ENCODE measurements at places on chromosomes 13 and 19.

DNA sequence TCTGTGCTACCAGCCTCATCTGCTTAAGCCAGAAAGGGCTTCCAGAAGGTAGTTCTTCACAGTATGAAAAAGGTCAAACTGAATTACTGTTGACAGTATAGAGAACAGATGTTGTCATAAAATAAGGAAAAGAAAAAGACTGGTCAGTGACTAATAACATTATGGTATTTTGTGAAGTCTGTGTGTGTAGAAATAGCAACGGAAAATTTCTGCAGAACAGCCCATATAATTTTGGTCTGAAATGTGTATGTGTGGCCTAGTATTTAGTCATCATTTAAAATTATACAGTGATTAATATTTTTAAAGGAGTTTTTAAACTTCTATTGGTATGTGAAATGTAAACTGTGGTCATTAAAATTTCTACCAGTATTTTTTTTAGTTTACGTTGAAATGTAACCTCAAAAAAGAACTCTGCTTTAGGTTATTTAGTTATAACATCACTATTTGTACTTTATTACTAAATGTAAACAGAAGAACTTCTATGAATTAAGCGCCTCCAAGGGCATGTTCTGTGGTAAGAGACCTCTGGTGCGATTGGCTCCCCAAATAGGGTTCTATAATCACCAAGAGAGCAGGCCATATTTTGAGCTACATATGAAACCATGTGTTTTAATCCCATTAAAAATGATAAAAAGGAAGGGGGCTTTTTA is 3.3 kb upstream of the GPR183 start:
- no peak for DNase-seq

DNA sequence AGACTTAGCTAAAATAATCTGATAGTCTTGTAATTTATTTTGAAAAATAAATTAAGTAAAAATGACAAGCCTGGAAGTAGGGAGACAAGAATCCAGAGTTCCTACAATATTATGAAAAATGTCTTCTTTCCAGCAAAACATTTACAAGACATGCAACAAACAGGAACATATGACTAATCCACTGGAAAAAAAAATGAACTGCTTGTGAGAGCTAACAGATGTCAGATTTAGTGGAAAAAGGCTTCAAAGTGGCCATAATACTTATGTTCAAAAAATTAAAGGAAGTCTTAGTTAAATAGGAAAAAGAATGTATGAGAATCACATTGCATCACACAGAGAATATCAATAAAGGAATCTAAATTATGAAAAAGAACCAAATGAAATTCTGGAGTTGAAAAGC is 2082.0 kb upstream of the PCDH20 start:
- DNase-seq = no peak

GRCh38 chr19:28258829-28259228 is 954.1 kb downstream of the UQCRFS1 start:
- no peak for DNase-seq

DNA sequence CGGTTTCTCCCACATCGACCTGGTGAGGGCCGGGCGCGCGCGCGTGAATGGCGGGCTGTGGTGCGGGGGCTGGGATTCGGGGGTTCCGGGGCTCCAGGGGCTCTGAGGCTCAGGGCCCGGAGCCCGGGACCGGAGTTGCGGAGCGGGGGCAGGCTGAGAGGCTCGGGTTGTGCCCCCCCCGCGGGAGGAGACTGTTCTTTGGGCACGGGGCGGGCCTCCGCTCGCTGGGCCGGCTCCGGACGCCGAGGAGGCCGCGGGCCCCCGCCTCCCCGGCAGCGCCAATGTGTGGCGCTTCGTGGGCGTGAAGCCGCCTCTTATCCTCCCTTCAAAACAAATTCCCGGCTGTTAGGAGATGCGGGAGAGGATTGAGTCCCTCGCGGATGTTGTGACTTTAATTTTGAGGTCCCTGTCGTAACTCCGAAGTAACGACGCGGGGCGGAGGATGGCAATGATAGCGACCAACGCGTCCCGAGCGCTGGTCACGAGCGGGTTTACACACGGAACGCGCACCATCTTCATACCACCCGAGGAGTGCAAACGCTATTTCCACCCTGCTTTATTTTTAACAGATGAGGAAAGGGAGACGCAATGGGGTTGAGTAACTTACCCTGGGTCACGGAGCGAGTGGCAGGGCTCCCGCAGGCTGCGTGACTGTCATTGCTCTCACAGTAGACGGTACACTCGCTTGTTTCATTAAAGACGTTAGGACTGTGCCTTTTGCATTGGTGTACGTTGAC is 536 bp downstream of the UBA2 start:
- DNase-seq = peak; percentile 17

GRCh38 chr13:112846411-112847115 is 122.5 kb upstream of the MCF2L start:
- no peak for DNase-seq

DNA sequence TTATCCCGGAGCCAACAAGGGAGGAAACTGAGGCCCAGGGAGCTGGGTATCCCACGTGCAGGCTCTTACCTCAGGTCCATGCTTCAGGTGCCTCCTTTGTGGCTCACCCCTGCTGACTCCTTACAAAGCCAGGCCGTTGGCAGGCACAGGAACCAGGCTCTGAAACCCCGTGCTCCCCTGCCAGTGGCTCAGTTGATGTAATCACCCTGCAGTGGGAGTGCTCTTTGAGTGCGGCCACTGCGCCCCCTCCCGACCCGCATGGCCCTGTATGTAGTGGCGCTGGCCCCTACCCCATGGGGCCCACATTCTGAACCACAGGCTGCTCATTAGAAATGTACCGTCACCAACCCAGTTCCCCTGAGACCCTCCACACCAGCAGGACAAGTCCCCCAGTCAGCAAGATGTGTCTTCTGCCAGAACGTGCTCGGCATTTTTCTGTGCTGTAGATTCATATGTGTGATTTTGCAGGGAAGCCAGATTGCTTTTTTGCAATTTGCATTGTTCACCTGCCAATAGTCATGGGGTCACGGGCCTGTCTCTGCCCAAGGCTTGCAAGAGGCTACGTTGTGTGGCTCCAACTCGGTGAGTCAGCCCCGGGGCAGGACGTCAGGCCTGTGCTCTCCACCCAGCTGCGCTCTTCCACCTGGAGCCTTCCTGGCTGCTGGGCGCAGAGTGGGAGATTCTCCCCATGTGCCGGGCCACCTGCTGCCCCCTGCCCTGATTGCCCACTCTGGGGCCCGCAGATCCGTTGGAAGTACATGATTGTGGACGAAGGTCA is 60.3 kb downstream of the SMARCA4 start:
- no peak for DNase-seq

GRCh38 chr19:30148039-30148790 is 206.2 kb downstream of the URI1 start:
- no peak for DNase-seq

GRCh38 chr13:36480726-36481427 is 48.6 kb downstream of the CCNA1 start:
- no peak for DNase-seq

GRCh38 chr19:11296264-11296663 is 304 bp downstream of the TSPAN16 start:
- DNase-seq = no peak

DNA sequence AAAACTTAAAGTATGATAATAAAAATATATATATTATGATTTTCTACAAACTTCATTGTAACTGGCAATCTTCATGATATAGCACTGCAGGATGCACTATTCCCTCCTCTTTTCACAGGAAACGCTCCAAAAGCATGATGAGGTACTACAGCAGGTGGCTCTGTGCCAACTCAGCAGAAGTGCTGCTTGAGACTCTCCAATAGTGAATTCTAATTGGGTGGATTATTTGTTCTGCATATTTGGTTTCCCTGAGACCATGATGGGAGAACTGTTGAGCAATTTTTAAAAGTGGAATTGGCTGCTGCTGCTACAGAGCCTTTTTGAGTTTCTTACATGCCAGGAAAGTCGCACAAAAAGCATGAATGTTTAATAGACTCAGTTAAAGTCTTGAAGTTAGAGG is 1782.4 kb upstream of the PCDH20 start:
- no peak for DNase-seq

GRCh38 chr19:19597809-19598306 is 20.6 kb downstream of the PBX4 start:
- peak; percentile 38 for DNase-seq

DNA sequence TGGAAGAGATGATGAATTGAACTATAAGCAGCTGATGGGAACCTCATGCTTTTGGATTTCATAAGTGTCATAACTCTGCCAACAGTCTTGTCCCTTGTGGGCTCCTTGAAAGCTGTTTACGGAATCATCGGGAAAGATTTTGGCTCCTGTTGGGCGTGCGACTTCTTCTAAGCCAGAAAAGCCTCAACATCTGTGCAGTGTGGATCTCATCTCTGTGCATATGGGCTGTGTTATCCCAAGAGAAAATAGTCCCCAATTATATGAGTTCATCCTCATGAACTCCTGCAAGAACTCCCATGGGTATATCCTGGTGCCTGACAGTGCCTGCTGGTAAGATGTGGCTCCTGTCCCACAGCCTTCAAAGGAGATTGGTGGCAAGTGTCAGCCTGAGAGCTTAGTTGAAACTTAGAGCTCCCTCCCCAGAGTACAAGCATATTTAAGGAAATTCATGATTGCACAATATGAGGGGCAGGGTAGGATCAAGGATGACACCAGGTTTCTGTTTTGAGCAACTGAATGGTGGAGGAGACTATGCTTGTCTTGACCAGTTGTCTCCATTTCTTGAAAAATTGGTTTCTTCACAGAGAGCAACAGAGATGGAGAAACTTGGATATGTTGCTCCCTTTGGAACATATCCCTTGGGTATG is 243.5 kb downstream of the ITGBL1 start:
- no peak for DNase-seq

- DNase-seq = no peak
Observed at GRCh38 chr19:18083929-18084684, 2.6 kb downstream of the IL12RB1 start.

DNA sequence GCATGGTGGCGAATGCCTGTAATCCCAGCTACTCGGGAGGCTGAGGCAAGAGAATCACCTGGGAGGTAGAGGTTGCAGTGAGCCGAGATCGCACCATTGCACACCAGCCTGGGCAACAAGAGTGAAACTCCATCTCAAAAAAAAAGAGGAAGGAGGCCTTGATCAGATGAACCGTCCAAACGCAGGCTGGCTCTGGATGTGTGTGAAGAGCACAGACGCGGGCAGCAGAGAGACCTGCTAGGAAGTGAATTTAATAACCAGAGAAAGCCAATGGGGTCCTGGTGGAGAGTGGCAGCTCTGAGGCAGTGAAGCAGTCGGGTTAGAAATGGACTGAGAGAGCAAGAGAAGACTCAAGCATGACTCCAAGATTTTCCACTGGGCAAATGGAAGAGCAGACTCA is 136.5 kb downstream of the RNF17 start:
- DNase-seq = no peak

DNA sequence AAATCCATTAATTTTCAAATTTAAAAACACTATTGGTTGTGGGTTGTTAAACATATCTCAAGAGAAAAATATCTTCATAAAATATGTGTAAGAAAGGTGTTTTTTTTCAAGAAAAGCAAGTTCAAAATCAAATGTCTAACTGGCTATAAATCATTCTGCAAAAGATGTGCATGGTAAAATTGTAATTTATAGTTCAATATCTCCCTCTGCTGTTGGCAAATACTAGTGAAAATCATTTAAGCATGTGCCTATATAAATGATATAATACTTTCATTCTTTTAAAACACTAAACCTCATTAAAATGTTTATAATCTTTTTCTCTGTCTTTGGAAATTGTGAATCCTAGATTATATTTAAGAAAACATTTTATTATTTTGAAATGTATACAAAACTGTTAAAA is 17.2 kb upstream of the SLITRK6 start:
- no peak for DNase-seq

DNA sequence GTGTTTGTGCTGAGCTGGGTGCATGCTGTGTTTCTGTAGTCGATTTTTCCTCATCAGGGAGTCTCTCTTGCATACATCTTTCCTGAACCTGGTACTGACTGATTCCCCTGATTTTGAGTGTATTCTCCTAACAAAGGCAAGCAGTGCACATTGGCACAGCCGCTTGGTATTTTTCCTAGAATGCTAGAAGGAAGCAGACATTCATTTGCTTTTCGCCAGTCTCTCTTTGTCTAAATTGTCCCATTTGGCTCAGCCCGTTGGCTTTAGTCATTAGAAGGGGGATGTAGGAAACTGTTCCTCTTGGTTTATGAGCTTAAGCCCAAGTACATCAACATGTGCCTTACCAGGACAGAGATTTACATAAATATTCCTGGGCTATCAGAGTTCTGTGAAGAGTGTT is 266.1 kb upstream of the TMTC4 start:
- DNase-seq = no peak

- DNase-seq = no peak
Observed at GRCh38 chr13:111546921-111547675, 226.7 kb downstream of the TEX29 start.

GRCh38 chr13:97353927-97354675 is 79.9 kb upstream of the RAP2A start:
- DNase-seq = no peak

- DNase-seq = no peak
Observed at GRCh38 chr19:6721773-6722172, 1.3 kb upstream of the C3 start.

- DNase-seq = no peak
Observed at GRCh38 chr13:95745289-95745688, 68.3 kb downstream of the DNAJC3 start.

All from activated T-cell treated with anti-CD3 and anti-CD28 coated beads for 4 hours (primary cell).